ENCODE measurements at places on chromosomes 16 and 17.

DNA sequence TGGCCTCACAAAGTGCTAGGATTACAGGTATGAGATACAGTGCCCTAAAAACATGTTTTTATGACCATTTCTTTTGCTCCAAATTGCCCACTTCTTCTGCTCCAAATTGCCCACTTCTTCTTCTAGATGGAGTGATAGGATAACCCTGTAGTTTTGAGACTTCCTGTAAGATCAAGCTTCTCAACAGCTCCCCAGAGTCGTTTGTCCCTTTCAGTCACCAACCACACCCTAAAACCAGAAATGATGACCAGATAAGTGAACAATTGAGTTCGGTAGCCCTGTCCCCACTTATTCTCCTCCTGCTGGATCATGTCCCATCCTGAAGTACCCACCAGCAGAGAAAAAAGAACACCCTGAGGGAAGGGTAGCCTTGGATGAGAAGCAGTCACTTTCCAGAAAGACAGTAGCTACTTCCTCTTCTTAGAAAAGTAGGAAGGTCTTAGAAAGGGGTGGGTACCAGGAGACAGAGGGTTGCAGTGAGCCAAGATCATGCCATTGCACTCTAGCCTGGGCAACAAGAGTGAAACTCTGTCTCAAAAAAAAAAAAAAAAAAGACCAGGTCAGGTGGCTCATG, 2.5 kb downstream of the ODAD4 start:
- no peak for DNase-seq

DNA sequence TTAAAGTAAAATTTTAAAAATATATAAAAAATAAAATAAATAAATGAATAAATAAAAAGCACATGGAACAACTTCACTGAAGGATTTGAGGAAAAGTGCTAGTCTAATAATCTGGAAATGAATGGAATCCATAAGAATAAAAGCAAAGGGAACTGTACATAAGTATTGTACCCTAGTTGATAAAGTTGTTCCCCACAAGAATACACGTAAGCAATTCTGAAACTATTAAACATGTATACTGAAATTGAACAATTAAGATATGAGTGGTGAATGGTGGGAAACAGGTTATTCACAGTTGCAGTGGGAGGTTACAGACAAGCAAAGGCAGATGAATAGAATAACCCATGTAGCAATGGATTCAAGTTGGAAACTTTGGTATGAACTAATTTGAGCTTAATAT, 853.2 kb upstream of the SOX9 start:
- no peak for DNase-seq

- no peak for DNase-seq
Observed at GRCh38 chr17:41107941-41108450, 2.8 kb downstream of the KRTAP4-9 start.

DNA sequence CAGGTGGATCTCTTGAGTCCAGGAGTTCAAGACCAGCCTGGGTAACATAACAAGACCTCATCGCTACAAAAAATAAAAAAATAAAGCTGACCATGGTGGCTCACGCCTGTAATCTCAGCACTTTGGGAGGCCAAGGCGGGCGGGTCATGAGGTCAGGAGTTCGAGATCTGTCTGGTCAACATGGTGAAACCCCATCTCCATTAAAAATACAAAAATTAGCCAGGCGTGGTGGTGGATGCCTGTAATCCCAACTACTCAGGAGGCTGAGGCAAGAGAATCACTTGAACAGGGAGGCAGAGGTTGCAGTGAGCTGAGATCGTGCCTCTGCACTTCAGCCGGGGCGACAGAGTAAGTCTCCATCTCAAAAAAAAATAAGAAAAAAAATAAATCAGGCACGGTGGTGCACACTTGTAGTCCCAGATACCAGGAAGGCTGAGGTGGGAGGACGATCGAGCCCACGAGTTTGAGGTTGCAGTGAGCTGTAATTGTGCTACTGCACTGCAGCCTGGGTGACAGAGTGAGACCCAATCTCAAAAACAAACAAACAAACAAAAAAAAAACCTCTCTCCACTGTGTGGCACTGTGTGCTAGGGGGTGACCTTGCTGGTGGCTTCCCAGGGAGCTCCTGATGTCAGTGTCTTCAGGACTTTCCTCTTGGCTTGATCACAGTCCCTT, 19.8 kb upstream of the MAPK3 start:
- no peak for DNase-seq

DNA sequence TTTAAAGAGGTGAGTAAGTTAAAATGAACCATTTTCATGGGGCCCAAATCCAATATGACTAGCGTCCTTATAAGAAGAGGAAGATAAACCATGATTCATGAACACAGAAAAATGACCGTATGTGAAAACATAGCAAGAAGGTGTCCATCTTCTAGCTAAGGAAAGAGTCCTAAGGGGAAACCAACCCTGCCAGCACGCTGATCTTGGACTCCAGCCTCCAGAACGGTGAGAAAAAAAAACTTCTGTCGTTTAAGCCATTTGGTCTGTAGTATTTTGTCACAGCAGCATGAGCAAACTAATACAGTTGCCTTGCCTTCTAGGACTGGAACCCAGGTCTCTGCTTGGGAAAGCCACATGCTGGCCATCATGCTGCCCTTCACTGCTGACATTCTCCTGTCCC, 4.2 kb upstream of the TMEM132E start:
- no peak for DNase-seq

Measured in NCI-H187 (cell line).